ENCODE measurements at places on chromosomes 5 and 9.

- DNase-seq: no peak
Observed at GRCh38 chr5:78895616-78896015, 89.5 kb downstream of the ARSB start.

DNA sequence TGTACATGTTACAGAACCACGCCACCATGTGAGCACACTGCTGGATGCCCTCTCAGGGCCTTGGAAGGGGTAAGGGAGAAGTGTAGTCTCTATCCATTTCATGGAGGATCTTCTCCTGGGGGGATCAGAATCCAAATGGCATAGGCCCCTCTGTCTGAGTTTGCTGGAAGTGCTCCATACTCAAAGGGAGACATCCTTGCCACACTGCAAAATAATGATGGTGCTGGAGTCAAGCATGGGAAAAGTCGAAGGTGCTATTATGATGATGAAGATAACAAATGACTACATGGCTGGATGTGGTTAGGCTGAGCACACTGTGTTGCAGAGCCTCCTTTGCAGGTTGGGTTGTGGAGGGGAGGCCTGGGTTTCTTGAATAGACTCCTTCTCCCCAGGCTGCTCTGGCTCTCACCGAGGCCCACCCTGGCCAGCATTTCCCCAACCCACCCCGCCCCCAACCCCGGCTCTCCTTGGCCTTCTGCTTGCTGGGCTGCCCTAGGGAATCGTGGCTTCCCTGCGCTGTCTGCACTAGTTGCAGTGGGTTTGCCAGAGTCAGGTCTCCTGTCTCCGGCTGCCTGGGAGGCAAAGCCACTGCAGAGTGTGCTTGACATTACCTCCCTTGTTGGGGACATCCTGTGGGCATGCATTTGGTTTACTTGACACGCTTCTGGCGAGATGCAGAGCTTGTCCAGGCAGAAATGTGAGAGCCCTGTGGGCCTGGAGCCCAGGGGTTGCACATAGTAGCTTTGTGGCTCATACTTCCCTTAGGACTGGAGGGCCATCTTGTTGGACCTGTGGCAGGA is 3.0 kb downstream of the MVB12B start:
- no peak for DNase-seq

- no peak for DNase-seq
Observed at GRCh38 chr9:32486839-32487562, 39.0 kb downstream of the RIGI start.

DNA sequence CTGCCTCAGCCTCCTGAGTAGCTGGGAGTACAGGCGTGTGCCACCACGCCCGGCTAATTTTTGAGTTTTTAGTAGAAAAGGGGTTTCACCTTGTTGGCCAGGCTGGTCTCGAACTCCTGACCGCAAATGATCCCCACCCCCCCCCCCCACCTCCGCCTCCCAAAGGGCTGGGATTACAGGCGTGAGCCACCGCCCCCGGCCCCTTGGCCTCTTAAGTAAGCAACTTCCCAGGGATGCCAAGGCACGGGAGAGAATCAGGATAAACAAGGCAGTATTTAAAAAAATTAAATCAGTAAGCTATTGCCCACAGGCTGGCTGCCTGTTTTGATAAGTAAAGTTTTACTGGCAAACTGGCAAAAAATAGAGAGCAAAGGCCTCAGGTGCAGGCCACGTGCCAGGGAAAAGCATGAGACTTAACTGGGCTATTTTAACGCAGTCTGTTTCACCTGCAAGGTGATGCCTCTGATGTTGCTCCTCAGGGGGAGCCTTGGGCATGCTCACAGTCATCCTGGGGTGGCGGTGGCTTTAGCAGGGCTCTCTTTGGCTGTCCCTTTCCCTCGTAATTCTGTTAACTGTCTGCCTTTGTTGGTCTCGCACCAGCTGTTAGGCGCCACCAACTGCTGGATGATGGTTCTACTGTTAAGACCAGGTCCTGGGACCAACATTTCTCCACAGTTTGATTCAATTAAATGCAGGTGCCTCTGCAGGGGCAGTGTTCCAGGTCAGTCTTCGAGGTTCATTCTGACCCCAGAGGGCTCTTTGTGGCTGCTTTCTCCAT is 19.4 kb upstream of the RNF130 start:
- DNase-seq: no peak

- DNase-seq: peak; percentile 85
Observed at GRCh38 chr9:136799854-136800657, 3.9 kb downstream of the CCDC183 start.

DNA sequence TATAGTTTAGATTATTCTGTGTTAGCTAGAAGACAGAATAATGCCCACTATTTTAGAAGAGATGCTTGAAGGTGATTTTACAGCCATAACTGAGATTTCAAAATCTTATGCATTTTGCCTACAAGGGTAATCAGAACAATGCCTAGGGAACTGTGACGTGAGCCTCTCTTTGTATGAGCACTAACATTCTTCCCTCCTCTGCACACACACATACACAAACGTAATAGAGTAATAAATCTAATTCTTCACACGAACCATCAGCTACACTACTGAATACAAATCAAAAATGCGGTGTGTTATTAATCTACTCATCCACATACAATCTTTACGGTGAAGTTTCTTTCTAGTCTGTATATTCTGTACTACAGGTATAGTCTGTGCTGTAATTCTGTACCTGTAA is 227.8 kb downstream of the PLK2 start:
- DNase-seq: no peak

DNA sequence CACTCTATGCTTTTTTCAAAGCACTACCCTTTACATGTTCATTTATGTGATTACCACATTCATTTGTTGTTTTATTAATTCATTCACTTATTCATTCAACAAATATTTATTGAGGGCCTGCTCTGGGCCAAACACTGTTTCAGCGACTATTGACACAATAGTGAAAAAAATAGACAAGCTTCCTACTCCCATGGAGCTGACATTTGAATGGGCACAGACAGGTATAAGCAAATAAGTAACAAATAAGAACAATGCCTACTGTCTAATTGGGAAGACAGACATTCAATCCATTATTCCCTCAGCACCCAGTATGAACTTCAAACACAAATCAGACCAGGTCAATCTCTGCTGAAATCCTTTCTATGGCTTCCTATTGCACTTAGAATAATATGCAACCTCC is 156.9 kb upstream of the NR3C1 start:
- DNase-seq: no peak

DNA sequence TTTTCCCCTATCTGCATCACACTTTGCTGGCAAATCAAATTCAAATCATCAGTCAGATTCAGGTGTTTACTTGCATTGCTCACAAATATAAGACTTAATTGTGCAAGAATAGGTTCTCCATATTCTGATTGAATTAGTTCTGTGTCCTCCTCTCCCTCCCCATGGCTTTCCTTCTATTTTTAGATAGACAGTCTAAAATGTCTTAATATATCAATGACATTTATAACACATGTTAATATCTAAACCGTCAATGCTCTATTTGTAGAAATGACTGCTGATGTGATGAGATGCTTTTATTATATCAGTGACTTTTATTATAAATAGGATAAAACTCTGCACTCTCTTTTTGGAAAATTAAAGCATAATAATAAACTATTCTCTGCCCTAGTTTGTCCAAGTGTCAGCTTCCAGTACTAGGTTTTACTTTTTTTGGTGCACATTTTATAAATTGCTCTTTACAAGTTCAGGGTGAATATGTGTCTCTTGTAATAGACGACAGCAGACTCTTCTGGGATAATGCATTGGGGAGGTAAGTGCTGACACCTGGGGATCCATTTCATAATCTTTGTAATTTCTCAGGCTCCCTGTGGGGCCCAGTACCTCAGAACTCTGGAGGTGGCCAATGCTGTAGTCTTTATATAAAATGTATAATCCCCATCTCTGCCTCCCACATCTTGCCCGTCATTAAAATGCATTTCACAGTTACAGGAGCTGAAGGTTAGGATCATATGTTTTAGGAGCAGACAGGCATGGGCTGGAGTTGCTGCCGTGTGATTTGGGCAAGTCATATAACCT is 321.5 kb downstream of the BRINP1 start:
- no peak for DNase-seq

DNA sequence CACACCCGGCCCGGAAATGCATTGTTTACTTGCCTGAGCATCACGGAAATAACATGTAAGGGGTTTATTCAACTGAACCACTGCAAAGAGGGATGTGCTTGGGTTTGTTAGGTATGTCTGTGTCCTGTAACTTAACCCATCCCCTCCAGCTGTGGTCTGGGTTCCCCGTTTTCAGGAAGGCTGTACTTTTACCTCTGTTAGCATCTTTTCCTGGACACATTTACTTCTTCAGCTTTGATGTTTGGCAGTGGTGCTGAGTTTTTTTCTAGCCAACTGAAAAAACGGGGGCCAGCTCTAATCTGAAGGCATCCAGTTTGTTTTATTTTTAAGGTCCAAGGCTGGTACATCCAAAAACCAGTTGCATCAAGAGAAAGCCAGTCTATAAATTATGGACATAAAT is 561.8 kb downstream of the BNC2 start:
- no peak for DNase-seq

- no peak for DNase-seq
Observed at GRCh38 chr9:12862611-12863410, 88.0 kb downstream of the LURAP1L start.

DNA sequence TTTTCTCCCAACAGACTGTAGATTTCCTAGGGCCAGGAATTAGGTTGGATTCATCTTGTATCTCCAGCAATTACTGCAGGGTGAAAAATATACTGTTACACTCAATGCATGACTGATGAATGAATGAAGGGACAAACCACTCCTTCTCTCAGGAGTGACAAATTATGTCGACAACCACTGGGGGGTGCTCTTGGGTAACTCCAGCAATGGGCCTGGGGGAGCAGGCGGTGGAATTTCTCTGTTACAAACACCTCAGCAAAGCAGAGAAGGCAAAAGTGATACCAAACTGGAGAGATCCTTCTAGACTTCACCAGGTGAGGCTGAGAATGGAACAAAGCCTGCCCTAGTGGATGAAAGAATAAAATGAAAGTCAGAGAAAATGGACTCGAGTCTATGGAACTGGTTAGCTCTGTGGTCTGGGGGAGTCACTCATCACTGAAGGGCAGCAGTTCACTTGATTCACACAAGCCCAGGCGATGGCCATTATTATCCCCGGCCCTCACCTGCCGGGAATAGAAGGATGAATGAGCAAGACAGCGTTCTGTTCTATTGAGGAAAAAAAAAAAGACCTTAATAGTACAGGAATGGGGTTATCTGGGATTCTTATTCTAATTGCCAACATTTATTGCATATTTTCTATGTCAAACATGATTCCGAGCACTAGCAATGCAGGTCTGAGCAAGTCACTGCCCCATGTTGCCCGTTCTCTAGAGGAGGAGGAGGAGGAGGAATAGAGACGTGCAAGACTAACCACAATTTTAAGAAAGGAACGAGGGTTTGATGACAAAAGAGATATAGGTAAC is 341.1 kb downstream of the ASTN2 start:
- no peak for DNase-seq

DNA sequence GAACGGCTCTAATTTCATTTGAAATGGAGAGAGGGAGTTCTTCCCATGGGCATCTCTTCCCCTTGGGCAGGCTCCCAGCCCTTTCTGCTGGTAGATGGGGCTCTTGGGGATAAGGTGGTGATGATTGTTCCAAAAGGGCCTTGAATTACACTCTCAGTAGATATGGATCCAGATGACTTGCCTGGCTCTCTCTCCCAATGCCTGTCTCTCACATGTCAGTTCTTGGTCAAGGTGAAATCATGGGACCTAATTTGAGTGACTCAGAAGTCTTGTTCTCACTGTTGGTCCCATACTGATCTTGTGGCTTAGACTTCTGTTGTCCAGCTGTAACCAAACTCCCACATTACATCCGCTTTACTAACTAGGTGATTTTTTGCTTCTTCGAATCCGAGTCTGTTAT is 317.0 kb upstream of the RFX3 start:
- DNase-seq: no peak

GRCh38 chr9:128146591-128147120 is 2.6 kb upstream of the LCN2 start:
- no peak for DNase-seq

DNA sequence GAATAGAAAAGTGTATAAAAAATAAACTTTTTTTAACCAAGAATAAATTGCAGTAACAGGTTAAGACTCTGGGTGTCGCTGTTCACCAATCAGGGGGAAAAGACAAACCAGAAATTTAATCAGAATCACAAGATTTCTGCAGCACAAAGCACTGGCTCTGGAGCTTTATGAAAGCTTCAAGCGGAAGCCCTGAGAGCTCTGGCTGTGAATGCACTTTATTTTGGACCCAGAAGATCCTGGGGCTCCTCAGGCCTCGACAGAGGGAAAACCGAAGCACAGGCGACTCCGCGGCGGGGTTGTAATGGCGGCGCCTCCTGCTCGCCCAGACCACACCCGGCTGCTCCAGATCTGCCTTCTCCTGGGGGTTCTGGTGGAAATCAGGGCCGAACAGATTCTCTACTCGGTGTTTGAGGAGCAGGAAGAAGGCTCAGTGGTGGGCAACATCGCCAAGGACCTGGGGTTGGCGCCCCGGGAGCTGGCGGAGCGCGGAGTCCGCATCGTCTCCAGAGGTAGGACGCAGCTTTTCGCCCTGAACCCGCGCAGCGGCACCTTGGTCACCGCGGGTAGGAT is at the start of gene PCDHGA4:
Gene PCDHGA4 (plus strand): TSS at position 122 of the 570 bp plus-strand sequence. CDS start 87 bp downstream, at position 209.
- DNase-seq: no peak

- no peak for DNase-seq
Observed at GRCh38 chr9:88536951-88537760, 2.2 kb downstream of the NXNL2 start.

DNA sequence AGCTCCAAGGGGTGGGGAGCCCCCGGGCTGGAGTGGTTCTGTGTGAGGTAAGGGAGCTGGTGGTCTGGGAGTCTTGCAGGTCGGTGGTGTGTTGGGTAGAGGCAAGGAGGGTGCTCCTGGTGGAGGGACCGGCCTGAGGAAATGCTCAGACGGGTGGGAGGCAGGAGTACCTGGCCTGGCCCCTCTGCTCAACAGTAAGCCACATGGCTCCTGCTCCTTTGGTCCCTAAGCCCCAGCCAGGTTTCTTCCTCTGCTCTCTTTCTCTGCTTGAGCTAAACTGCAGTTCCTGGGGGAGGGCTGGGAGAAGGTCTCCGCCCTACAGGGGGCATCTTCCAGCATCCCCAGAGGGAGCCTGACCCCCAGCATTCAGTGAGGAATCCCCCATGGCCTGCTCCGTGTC is 17.2 kb downstream of the TSPAN17 start:
- no peak for DNase-seq

GRCh38 chr5:88702332-88702731 is 180.7 kb downstream of the MEF2C start:
- no peak for DNase-seq

GRCh38 chr9:77440057-77440456 is 208.1 kb downstream of the GNA14 start:
- no peak for DNase-seq

DNA sequence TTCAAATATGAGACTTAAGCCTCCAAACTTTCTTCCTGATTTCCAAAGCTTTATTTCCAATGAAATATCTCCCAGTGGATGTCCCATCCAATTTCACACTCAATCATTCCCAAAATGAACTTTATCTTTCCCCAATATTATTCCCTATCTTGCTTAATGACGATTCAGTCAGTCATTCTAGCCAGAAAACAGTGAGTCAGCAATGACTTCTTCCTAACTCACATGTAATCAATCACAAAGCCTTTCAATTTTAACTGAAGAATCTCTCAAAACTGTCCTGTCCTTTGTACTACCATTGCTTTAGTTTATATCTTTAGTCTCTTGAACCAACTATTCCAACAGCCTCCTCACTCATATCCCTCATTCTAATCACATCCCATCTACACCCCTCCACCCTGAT is 34.9 kb downstream of the NSA2 start:
- DNase-seq: no peak
